HCT116 (cell line): ENCODE measurements at places on chromosomes 5 and 9. TPM values are rescaled to one million over a fixed set of nuclear protein-coding genes. Genes with fewer than 3 reads are reported as not detected.

DNA sequence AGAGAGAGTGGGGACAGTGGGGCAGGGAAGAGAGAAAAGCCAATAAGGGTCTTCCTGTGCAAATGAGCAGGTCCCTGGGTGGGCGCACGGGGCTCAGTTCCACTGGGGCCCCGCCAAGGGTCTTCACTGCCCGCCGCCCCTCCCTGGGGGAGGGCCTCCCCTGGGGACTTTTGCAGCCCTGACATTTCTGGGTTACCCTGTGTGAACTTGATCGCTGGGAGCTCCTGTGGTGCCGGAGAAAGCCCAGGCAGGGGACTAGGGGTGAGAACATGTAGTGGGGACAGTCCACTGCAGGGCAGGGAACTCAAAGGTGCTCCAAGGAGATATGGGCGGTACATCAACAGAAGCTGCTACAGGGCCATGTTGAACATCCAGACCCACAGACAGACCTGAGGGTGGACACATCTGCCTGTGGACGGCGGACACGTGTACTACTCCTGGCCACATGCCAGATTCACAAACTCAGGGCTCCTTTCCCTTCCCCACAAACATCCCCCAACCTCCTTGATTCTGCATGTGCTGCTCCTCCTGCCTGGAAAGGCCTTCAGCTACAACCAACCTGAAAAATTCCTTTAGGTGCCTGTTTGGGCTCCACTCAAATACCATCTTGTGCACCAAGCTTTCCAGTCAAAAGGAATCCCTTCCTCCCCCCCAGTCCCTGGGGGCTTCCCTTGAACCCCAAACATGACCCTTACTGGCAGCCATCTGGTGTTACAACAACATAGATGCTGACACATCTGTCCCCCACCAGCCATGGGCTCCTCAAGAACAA is 43.0 kb upstream of the NEK6 start:
- DNase-seq = no peak
- no peak overlapping the region for H3K4me3 ChIP-seq
- H3K27me3 ChIP-seq = no peaks in the 10 kb centered on the region
- H3K27ac ChIP-seq = no peak overlapping the region
- H3K36me3 ChIP-seq = no peaks in the 10 kb centered on the region

Gene PSD2
- total RNA-seq = 0.79 TPM

GRCh38 chr5:80885396-80886000 is 74.7 kb upstream of the RASGRF2 start:
- H3K4me1 ChIP-seq = no peaks in the 10 kb centered on the region
- no peak for DNase-seq
- H3K36me3 ChIP-seq = no peaks in the 10 kb centered on the region
- H3K27ac ChIP-seq = no peak overlapping the region
- no peak overlapping the region for H3K4me3 ChIP-seq

DNA sequence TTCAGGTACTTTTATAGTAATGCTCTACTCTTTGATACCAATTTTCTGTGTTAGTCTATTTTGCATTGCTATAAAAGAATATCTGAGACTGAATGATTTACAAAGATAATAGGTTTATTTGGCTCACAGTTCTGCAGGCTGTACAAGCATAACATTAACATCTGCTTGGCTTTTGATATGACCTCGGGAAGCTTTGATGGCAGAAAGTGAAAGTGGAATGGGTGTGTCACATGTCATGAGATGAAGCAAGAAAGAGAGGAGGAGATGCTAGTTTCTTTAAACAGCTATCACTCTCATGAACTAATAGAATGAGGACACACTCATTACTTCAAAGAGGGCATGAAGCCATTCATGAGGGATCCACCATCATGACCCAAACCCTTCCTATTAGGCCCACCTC is 270.9 kb upstream of the IL12B start:
- H3K36me3 ChIP-seq = no peaks in the 10 kb centered on the region
- peaks cover 5% of the 10 kb centered on the region; the same call in 1 of the 2 replicates for H3K4me1 ChIP-seq
- no peaks in the 10 kb centered on the region for H3K27me3 ChIP-seq
- no peak overlapping the region for H3K27ac ChIP-seq
- no peak overlapping the region for H3K4me3 ChIP-seq
- DNase-seq = no peak

Gene MAMDC2
- total RNA-seq = 1.2 TPM

GRCh38 chr9:19171271-19171670 is 44.0 kb upstream of the PLIN2 start:
- H3K27ac ChIP-seq = no peak overlapping the region
- DNase-seq = no peak
- no peaks in the 10 kb centered on the region for H3K36me3 ChIP-seq
- H3K4me1 ChIP-seq = no peaks in the 10 kb centered on the region
